ENCODE measurements at places on chromosomes 3 and 15.
A peak's percentile ranks its signal among the peaks of the same experiment; 100 is the strongest.

- peak; percentile 27 for DNase-seq
Measured at GRCh38 chr15:69392352-69392751, 21.8 kb upstream of the KIF23 start.

DNA sequence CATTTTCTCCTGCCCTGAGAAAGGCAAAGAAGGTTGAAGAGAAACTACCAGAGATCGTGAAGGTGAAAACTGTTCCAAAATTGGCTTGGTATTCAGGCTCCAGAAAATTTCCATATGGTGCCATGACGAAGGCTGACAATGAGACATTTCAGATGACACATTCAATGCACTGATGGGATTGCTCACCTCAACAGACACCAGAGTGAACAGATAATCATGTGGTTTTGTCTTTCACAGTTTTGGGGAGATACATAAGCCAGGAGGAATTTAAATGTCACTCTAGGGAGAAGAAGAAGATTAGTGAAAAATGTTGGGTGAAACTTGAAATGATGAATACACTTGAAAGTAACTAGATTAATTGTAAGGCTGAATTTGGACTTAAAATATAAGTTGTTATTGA, 339.7 kb upstream of the EPHA3 start:
- no peak for DNase-seq

DNA sequence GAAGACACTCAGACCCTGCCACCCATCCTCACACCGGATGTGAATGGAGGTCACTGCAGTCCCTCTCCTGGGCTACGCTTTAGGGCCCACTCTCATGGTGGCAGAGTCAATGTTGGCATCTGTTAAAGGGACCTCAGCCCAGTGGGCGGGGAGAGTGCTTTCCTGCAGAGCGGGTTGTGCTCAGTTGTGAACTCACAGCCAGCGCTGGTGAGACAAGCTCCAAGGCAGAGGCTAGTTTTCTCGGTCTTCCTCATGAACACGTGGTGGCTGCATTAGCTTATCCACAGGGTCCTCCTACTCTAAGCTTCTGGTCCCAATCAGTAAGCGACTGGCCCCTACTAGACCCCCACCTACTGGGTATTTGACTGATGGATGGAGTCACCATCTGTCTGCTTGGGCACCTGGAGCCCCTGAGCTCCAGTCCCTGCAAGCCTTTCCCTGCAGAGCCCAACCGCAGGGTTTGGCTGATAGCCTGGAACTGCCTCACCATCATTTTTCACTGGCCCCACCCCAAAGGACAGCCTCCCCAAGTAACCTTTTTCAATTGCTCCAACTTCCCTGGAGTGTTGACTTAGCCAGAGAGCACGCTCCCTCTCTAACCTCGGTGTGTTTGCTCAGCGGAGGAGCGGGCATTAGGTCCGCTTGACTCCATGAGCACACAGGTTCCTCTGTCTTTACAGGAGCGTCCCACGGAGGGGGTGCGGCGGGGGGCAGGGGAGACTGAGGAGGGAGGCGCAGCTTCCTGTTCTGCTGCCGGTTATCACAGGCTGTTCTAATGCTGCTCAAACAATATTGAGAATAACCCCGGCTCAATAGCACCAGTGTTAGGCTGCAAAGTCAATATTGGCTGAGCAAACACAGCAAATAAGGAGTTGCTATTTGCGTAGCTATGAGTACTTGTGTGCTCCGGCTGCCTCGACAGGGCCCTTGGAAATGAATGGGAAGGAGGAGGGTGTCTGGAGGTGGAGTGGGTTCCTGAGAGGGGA, 141.7 kb downstream of the RPLP1 start:
- DNase-seq: peak; percentile 99

GRCh38 chr3:38521391-38521987, 25.3 kb downstream of the EXOG start:
- peak; percentile 70 for DNase-seq

- DNase-seq: no peak
Measured at GRCh38 chr3:119418641-119419040, 44.8 kb downstream of the TMEM39A start.

- DNase-seq: no peak
Measured at GRCh38 chr3:131303848-131304247, 77.7 kb upstream of the NUDT16 start.

GRCh38 chr3:104273046-104273649, 1093.6 kb upstream of the ALCAM start:
- peak; percentile 76 for DNase-seq

- DNase-seq: no peak
Measured at GRCh38 chr15:92667970-92668485, 12.5 kb upstream of the FAM174B start.

DNA sequence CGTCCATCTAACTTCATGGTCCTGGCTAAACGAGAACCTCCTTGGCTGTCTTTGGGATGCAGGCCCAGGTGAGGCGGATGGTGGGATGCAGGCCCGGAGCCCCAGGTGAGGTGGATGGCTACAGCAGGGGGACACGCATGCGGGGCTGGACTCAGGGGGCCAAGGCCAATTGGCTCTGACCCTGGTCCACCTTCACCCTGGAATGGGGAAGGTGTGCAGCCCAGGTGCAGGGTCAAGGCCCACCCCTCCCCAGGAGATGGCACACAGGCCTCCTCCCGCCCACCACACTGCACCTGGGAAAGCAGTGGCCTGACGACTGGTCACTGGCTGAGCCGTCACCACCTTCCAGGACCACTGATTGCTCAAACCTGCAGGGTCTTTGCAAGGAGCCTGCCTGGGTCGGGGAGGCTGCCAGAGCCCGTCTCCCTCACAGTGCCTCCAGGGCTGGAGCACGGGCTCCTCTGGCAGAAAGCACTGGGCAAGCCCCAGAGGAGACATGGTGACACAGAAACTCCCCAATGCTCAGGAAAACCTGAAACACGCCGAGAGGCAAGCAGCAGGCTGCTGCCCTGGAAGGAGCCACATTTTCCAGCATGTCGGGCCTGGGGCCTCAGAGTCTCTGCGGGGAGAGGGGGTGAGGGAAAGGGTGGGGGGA, 159.6 kb downstream of the LRRK1 start:
- DNase-seq: no peak

DNA sequence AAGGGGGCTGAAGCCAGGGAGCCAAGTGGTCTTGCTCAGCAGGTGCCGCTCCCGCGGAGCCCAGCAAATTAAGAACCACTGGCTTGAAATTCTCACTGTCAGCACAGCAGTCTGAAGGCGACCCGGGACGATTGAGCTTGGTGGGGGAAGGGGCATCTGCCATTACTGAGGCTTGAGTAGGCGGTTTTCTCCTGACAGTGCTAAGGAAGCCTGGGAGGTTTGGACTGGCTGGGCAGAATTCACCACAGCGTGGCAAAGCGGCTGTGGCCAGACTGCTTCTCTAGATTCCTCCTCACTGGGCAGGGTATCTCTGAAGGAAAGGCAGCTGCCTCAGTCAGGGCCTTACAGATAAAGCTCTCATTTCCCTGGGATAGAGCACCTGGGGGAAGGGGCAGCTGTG, 57.0 kb upstream of the GPR149 start:
- no peak for DNase-seq

- DNase-seq: no peak
Measured at GRCh38 chr3:15284121-15284889, 48.1 kb downstream of the SH3BP5 start.

- DNase-seq: no peak
Measured at GRCh38 chr3:127746400-127747057, 73.8 kb downstream of the ABTB1 start.

DNA sequence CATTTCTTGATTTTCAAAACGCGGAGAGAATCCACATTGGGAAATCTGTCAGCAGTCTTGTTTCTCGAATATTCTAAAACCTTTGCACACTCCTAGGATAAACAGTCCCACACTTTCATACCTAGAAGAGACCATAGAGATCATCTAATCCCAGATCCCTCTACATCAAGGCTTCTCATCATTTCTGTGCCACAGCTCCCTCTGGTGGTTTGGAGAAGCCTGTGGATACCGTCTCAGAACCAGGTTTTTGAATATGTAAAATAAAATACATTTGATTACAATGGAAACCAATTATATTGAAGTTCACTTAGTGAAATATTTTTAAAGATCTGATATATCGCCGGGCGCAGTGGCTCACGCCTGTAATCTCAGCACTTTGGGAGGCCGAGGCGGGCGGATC, 211.9 kb upstream of the GOLGA6L4 start:
- peak; percentile 51 for DNase-seq

DNA sequence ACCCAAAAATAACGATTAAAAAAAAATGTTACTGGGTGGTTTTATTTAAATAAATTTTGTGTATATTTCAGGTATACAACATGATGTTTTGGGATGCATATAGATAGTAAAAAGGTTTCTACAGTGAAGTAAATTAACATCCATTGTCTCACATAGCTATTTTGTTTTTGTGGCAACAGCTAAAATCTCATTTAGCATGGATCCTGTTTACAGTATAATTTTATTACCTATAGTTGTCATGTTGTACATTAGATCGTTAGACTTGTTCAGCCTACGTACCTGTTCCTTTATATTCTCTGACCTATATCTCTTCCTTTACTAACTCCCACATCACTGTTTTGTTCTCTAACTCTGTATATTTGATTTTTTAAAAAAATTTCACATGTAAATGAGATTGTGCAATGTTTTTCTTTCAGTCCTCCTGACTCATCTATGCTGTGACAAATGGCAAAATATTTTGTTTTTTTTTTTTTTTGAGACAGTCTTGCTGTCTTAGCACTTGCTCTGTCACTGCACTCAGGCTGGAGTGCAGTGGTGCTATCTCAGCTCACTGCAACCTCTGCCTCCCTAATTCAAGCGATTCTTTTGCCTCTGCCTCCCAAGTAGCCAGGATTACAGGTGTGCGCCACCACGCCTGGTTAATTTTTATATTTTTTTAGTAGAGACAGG, 45.6 kb downstream of the OIP5 start:
- no peak for DNase-seq

DNA sequence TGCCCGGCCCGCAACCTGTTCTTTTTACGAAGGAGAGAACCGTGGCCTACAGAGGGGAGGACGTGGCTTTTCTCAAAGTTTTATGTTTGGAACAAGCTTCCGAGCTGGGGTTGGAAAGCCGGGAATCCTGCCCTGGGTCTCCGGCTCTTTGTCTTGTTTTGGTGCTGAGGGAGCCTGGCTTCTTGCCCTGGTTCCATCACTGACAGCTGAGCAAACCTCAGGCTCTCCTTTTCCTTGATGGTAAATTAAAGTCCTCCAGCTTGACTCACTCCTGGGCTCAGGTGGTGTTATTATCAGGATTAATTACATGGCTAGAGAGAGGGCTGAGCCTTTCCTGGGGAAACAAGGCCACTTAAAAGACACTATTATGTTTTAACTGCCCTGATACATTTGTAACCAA, 289.5 kb upstream of the RGMA start:
- DNase-seq: no peak

GRCh38 chr3:196203846-196204245, 7.4 kb downstream of the ZDHHC19 start:
- no peak for DNase-seq

DNA sequence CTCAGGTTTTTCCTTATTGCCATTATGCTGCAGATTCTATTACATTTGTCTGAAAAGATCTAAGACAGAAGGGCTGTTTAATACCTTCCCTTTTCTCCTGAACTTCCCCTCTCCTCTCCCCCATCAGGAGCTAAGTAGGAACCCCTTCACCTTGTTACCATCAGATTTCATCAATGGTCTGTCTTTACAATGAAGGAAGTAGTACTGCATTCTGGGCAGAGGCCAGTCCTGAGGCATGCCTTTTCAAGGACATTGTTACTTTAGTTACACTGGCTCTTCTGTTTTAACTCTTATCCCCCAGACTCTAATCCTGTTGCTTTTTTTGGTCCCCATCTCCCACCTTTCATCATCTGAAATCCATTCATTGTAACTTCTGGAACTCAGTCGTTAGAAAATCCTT, 8.1 kb downstream of the CTNNB1 start:
- no peak for DNase-seq

DNA sequence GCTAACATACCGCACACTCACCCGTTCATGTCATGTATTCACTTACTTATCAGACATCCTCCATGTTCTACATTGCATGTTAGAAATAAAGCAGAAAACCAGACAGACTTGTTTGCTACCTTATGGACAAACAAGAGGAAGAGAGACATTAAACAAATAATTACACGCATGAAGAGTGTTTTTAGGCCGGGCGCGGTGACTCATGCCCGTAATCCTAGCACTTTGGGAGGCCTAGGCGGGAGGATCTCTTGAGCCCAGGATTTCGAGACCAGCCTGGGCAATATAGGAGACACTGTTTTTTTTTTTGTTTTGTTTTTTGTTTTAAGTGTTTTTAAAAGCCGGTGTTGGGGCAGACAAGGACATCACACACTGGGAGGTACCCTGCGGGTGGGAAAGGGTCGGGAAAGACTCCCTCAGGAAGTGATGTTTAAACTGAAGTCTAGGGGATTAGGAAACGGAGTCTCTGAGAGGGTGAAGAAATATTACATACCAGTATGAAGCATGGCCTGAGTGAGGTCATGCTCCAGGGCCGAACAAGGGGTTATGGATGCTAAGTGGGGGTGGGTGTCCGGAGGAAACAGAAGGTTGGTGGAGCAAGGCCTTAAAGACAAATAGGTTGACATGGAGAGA, 2.1 kb upstream of the USP3 start:
- no peak for DNase-seq

DNA sequence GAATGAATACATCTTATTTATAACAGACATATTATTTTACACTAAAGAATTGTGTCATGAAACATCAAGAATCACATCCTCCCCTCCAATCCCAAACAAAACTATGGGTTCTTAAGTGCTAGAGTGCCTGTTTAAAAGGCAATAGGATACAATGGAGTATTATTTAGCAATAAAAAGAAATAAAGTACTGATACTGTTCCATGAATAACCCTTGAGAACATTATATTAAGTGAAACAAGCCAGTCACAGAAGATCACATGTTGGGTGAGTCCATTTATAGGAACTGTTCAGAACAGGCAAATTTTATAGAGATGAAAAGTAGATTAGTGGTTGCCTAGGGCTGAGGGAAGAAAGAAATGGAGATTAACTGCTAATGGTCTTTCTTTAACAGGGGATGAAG, 86.5 kb downstream of the ANKRD28 start:
- DNase-seq: no peak

GRCh38 chr15:39511000-39511915, 69.6 kb upstream of the THBS1 start:
- DNase-seq: no peak

DNA sequence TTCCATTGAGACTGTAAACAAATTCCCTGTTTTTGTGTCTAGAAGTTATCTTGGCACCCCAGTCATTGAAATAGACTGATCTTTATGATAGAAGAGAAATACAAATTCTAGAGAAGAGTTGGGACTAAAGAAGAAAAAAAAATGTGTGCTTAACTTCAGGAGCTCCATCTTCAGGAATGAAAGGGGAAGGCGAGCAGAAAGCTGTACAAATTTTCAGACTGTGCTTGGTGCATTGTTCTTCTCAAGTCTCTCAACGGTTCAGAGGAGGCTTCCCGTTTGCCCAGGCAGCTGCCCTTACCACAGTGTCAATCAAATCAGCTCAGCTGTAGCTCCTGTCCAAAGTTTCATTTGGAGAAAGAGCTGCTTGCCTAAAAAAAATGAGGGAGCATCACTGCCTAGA, 41.7 kb downstream of the OXSM start:
- peak; percentile 8 for DNase-seq

GRCh38 chr15:86411916-86412315, 332.2 kb downstream of the AGBL1 start:
- no peak for DNase-seq

- no peak for DNase-seq
Measured at GRCh38 chr3:126551839-126552687, 6.7 kb downstream of the C3orf22 start.

All from NCI-H526 (cell line).